NCI-H1092 (cell line): ENCODE measurements at places on chromosomes 5 and 9.

DNA sequence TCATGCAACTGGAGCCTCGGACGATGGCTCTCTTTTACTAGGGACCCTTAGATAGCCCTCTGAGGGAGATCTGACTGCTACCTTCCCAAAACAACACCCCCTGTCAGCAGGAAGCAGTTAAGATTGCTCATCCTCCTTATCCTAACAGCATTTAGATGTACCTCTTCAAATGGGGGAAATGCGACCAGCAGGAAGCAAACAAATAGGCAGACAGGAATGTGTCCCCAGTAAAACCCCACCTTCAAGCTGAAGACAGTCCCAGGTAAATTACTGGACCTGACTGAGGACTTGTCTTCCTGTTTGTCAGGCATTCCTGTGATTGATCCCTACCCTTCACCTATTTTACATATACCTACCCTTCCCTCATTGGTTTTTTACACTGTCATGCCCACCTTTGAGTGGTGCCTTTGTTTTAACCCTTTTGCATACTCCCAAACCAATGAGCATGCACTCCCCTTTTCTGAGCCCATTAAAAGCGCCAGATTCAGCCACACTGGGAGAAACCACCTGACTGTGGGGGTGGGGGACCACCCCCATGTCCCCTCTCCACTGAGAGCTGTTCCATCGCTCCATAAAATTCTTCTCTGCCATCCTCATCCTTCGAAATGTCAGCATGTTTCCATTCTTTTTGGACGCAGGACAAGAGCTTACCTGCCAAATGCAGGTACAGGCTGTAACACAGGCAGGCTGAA lies 954.0 kb upstream of the CDH6 start:
- DNase-seq, result no peak

GRCh38 chr9:14994738-14995137 lies 84.5 kb upstream of the FREM1 start:
- no peak for DNase-seq

DNA sequence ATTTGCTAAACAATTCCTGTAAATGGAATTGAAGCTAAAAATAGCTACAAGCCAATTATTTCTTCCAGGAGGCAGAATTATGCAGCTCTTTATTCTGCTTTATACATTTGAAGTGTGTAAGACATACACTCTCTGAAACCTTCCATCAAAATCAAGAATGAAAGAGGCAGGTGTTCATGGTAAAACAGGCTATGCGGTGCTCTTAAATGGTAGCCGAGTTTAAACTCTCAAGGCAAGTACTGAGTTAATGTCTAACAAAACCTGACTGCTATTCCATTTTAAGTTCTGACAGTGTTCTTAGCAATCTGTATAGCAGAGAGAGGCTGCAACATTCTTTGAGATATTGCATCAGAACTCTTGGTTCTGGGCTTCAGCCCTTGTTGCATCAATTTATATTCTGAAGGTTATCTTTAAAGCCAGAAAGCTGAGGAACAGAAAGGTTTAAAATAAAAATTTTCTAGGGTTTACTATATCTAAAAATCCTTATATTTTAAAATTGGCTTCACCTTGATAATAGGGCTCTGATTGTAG lies 248.3 kb upstream of the CCNG1 start:
- no peak for DNase-seq

DNA sequence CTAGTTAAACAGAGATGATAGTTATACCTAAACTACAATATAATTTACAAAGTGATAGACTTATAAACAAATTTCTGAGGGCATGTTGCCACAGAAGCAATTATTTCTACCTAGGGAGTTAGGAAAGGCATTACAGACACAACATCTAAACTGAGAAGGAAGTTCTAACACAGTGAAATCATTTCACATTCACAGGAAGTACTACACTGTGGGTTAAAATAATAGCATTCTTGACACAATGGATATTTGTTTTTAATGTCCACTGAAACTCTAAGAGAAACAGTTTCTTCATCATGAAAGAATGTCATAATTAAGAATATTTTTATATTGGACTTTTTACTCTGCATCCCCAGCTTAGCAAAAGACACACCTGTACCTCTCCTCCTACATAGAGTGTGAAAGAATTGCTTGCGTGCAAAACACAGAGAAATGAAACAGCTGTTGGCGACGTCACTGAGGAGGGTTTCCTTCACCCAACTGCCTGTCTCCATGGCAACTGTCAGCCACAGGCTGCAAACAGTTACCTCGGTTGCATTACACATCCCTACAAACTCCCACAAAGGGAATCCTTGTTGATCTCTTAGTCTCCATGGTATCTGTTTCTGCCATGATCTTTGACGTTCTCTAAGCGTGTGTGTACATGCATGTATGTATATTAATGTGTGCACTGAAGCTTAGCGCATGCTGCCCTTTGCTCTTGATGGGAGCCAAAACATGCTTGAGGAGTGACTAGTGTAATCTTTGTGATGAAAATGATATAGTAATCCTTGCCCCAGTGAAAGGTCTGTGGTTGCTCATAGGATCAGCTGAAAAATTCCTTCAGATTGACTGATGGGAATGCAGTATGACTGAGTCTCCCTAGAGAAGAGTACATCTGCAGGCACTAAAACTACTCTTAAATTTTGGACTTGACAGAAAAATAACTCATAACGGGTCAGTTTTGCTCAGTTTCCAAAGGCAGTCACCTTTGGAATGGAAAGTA lies 168.5 kb downstream of the ACTL7B start:
- no peak for DNase-seq

DNA sequence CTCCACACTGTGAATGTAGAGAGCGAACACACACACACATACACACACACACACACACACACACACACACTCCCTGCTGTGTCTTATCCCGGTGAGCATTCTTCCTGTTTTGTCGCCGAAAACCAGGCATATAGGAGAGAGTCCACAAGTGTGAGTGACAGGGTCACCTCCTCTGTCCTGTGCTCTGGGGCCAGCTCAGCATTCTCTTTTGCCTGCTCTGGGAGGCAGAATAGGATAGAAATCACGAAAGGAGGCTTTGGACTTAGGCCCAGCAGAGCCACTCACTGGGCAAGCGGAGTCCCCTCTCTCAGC lies 3.0 kb downstream of the LAMC3 start:
- no peak for DNase-seq

- no peak for DNase-seq
Measured at GRCh38 chr9:113543982-113544303, 80.4 kb downstream of the RGS3 start.

DNA sequence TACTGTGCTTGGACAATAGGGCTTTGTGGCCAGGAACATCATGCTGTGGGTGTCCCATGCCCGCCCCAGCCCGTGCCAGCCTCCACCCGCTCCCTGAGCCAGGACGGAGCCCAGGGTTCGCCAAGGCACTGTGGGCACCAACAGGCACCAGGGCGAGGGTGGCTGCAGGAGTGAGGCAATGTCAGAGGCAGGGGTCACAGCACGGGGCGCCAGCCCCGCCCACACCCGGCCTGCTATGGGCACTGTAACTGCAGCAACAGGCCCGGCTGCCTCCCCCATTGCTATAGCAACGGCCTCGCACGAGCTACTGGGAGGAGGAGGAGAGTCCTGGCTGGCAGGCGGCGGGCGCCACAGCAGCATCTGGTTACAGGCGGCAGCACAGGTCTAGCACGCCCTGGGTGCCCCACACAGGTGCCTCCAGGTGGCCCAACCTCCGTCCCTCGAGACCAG lies 2.5 kb downstream of the ABCA2 start:
- peak; percentile 20 for DNase-seq

DNA sequence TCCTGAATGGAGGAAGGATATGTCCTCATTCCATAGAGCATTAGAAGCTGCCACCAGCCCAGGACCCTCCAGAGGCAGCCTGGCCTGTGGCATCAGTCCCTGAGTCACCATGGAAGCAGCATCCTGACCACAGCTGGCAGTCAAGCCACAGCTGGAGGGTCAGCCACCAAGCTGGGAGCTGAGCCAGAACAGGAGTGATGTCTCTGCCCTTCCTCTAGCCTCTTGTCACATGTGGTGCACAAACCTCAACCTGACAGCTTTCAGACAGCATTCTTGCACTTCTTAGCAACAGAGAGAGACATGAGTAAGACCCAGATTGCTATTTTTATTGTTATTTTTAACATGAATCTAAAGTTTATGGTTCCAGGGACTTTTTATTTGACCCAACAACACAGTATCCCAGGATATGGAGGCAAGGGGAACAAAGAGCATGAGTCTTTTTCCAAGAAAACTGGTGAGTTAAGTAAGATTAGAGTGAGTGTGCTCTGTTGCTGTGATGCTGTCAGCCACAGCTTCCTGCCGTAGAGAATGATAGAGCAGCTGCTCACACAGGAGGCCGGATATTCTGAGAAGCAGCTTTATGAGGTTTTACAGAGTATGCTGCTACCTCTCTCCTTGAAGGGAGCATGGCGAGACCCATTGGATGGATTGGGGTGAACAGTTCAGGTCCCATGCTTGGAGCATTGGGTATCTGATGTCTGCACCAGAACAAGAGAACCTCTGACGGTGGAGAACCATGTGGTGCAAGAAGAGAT lies 13.0 kb upstream of the CYFIP2 start:
- no peak for DNase-seq
